Pons (tissue), 1 donor: ENCODE measurements at places on chromosomes 12 and 14.
A peak's percentile ranks its signal among the peaks of the same experiment; 100 is the strongest.

GRCh38 chr12:117521346-117521745, 159.9 kb upstream of the NOS1 start:
- DNase-seq: no peak

DNA sequence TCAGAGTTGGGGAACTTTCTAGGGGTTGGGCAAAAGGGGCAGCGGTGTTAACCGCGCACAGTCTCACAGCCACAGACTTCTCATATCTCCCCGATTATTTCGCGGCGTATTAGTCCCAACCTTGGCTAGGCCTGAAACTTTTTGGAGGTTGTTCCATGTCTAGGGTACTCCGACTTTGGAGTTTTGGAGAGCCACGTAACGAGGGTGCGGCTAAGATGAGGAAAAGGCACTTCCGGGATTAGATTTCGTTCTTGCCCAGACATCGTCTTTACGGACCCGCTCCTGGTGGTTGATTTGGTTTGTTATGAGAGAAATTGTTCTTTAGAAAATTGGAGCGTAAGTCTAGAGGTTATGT, 513 bp downstream of the CCNK start:
- DNase-seq: peak; percentile 40

- no peak for DNase-seq
Measured at GRCh38 chr12:105562199-105562971, 231.9 kb downstream of the C12orf75 start.

GRCh38 chr12:43942379-43942778, 106.5 kb downstream of the TMEM117 start:
- DNase-seq: no peak

GRCh38 chr12:7361265-7361664, 57.4 kb downstream of the ACSM4 start:
- DNase-seq: no peak

DNA sequence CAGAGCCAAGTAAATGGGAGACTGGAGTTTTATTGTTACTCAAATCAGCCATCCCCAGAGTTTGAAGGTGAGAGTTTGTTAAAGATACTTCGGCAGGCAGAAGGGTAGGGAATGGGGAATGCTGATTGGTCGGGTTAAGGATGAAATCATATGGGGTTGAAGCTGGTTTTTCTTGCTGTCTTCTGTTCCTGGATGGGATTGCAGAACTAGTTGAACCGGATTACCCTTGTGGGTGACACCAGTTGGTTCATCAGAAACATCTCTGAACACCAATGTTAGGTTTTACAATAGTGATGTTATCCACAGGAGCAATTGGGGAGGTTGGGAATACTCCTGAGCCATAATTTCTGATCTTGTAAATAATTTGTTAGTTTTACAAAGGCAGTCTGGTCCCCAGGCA, 18.7 kb upstream of the SMCO2 start:
- DNase-seq: no peak

DNA sequence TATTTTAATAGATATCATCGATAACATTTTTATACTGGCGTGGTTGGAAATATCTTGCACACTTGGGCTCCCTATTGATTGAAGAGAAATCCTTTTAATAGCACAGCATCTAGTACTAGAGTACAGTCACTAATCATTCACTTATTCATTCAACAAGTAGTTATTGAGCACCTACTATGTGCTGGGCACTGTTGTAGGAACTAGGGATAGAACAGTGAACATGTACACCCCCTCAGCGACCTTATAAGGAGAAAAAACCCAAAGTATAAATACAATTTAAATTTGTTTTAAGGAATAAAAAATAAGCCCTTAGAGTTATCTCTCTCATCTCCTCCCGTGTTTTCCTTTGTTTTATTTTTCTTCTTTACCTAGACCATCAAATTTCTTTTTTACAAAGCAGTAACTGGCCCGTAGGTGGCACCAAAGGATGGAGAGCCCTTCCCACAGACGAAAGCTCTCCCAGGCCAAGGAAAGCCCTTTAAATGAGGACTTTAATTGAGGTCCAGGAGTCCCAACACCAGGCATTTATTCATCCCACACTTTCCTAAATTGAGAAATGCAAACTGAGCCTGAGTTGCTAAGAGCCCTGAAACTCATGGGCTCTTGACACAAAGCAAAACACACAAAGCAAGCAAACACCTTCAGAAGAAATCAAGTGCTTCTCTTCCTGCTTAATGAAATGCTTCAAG, 29.0 kb downstream of the PEBP1 start:
- DNase-seq: no peak

DNA sequence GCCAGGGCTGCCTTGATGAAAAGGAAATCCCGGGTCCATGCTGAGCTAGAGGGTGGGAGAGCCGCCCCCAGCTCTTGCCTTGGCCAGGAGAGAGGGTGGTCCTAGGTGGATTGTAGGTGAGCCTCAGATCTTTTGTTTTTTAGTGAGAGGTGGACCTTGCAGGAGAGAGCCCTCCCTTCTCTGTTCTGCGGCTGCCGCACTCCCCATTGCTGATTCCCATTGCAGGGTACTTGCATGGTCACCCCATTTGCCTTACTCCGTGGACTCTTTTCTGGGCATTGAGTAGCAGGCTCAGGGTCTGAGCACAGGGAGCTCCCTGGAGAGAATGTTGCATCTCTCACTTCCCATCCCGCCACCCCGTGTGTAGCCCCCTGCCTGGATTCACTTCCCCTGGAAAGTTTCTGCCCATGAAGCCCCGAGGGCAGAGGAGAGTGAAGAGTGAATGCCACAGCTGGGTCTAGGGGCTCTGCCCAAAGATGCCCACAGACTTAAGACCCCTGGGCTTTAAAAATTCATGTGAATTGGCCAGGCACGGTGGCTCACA, 10.2 kb downstream of the VASH1 start:
- no peak for DNase-seq

DNA sequence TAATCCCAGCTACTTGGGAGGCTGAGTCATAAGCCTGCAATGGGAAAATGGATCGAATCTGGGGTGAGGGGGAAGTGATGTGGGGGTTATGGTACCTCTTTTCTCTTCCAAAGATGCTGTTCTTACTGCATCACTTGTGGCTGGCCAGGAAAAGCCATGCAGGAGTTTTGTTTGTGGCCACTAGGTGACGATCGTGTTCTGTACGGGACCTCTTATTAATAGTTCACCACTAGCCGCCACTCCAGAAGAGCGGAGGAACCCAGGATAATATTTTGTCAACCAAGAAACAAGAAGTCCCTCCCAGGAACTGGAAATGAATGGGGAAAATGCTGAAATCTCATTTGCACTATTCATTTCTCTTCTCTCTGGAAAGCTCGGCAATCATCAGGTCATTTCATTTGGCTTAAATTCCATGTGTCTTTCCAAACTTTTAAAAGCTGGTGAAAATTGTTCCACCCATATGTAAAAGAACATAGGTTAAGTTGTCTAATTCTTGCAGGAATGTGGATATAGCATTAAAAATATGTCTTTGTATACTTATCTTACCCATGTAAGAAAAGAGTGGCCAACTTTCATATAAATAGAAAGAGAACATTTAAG, 8.9 kb downstream of the GPR65 start:
- DNase-seq: peak; percentile 82

GRCh38 chr12:47977046-47977771, 13.8 kb downstream of the TMEM106C start:
- DNase-seq: no peak

GRCh38 chr12:51917746-51918453, 10.6 kb downstream of the ACVRL1 start:
- no peak for DNase-seq

- peak; percentile 75 for DNase-seq
Measured at GRCh38 chr14:20662968-20663732, 21.2 kb upstream of the RNASE4 start.

DNA sequence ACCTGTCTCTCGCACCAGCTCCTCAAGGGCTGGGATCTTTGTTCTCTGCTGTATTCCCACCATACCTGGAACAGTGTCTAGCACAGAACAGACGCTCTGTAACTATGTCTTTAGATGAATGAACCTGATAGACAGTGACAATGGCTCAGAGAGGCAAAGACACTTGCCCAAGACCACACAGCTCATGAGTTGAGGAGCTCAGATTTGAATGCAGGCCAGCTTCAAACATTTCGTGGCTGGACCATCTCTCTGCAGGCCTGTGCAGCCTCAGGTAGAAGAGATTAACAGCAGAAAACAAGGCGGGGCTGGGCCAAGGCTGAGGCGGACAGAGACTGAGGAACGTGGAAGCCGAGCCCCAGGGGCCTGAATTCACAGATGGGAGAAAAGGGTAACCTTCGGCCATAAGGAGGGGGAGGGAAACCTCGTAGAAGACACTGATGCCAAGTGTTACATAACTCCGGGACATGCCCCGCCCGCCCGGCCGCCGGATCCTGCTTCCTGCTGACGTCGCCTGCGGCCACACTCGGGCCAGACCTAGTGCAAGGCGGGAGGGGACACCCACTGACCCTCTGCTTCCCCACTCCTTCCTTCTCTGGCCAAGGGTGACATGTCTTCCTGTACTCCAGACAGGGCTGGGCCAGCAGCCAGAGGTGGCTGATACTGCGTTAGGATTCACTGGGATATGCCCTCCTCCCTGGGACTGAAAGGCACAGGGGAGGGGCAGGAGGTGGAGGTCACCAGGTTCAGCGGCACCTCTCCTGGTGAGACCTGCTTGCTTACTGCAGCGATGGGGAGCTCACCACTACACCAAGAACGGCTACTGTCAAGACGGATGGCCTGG, 86.8 kb downstream of the RFLNA start:
- peak; percentile 79 for DNase-seq

- no peak for DNase-seq
Measured at GRCh38 chr14:67423424-67423823, 11.5 kb upstream of the PLEK2 start.

DNA sequence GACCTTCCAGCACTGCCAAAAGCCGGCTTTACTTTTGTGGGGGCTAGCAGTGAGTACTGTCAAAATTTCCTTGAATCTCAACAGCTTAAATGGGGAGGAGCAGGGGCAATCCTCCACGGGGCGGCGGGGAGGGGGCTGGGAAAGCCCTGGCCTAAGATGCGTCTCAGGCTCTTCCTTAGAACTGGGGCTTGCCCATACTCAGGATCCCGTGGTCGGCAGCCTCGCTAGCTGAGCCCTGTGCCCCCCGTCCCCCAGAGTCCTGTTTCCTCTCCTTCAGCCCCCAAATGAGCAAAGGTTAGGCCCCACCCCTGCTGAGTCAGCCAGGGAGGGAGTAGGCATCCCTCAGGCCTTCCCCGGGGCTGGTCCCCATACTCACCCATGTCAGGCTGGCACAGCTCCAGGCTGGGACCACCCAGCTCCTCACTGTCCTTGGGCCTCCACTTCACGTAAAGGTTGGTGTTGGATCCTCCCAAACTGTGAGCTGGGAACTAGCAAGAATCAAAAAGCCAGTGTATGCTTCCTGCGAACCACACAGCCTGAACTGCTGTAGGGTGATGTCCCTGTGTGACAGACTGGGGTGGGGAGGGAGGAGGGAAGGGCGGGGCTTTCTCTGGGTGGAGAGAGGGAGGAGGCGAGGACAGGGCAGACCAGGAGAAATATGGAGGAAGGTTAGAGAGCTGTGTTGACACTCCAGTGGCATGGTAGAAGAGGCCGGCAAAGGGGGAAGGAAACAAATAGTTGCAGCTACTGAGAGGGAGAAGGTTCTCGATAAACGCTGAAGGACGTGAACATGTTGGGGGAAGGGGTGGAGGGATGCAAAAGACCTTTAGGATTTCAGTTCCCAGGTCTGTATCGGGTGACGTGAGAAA, 5.9 kb upstream of the BAZ2A start:
- DNase-seq: peak; percentile 95

GRCh38 chr12:76591476-76591875, 31.9 kb upstream of the OSBPL8 start:
- no peak for DNase-seq

GRCh38 chr14:58107041-58107440, 45.0 kb downstream of the ARMH4 start:
- DNase-seq: no peak

DNA sequence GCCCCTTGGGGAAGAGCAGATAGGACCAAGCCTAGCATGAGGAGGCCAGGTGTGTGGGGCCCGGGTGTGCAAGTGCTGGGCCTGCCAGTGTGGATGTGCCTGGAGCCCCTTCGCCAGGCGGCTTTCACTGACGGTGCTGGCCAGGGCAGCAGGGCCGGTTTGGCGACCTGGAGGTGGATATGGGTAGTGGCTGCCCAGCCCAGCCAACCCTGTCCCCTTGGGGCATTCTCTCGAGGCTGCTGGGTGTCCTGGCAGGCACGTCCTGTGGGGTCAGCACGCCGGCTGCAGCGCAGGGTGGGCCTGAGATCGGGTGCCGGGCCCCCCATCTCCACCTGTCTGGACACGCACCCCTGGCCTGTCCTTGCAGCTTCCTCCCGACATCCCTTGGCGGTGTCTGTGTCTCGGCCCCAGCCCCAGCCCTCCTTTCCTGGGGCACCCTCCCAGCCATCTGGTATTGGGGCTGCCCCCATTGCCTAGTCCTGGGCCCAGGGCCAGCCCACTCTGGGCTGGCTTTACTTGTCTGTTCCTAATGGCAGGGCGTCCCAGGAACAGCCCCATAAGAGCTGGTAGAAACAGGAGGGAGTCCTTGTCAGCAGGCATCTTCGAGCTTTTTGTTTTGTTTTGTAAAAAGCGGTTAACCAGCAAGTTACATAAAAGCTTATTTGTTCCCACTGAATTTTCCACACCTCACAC, 7.2 kb upstream of the CRIP2 start:
- no peak for DNase-seq

GRCh38 chr12:12319451-12320183, 30.4 kb downstream of the MANSC1 start:
- no peak for DNase-seq

GRCh38 chr12:466039-466438, 6.3 kb downstream of the B4GALNT3 start:
- DNase-seq: no peak

DNA sequence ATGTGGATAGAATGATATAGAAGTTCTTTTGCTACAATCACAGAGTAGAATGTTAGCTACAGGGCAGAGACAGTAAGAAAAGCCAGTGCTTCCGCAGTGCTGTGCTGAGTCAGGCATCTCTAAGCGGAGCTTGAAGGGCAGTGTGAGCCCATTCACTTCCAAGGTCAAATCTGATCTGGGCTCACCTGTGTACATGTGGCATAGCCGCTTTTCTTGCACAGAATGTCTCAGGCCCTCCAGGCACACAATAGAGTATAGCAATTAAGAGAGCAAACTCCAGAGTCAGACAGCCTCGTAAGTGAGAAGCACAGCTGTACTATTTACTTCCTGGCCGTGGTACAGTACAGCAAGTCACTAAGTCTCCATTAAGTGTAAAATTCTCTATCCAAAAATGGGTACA, 26.8 kb downstream of the CORO1C start:
- DNase-seq: no peak

- DNase-seq: no peak
Measured at GRCh38 chr12:101204602-101205304, 5.3 kb downstream of the SLC5A8 start.

DNA sequence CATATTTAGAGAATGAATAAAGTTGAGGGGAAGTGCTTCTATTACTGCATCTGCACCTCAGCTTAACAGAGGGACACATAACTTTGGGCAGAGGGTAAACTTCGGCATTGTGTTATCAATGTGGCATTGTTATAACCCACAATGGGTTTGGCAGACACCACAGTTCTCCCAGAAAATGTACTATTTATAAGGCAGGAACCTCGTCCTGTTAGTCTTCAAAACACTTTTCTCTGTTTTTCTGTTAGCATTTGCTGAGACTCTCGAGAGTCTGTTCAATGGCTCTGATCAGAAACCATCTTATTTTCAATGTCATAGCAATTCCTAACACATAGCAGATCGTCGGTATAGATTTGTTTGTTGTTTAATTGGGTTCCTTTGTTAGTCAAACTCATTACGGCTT, 13.9 kb downstream of the PPP1R36 start:
- peak; percentile 92 for DNase-seq

GRCh38 chr12:48990552-48990951, 8.6 kb downstream of the DDN start:
- DNase-seq: no peak

- no peak for DNase-seq
Measured at GRCh38 chr12:119686355-119686754, 18.4 kb downstream of the PRKAB1 start.
